Breast epithelium (tissue), 4 donors: ENCODE measurements at places on chromosomes 16 and 17. TPM values are rescaled to one million over a fixed set of nuclear protein-coding genes. Genes with fewer than 3 reads are reported as not detected.

Gene CA7
- not detected for total RNA-seq

Gene KRT39
- total RNA-seq, result not detected

Gene RNF43
- 8.5 TPM for total RNA-seq

Gene TBC1D3I
- 0.64 TPM for total RNA-seq

Gene CPNE7
- 4.9 TPM for total RNA-seq

Gene RASD1
- 140 TPM for total RNA-seq

Gene RND2
- total RNA-seq, result 2.0 TPM

Gene APOBR
- total RNA-seq, result 2.9 TPM

Gene PRCD
- total RNA-seq, result 4.9 TPM

Gene TP53TG3B
- 1.2 TPM for total RNA-seq

Gene KRT35
- not detected for total RNA-seq

Gene LRRC36
- total RNA-seq, result 0.59 TPM

Gene KRT33A
- total RNA-seq, result not detected

Gene KRT31
- not detected for total RNA-seq

Gene GAST
- not detected for total RNA-seq

Gene MT3
- not detected for total RNA-seq

Gene SRCIN1
- 4.2 TPM for total RNA-seq

Gene SDF2
- 54.1 TPM for total RNA-seq

Gene GFAP
- total RNA-seq, result 11.8 TPM

Gene SAMD14
- 0.98 TPM for total RNA-seq

Gene CBX2
- total RNA-seq, result 2.0 TPM

Gene QPRT
- 9.5 TPM for total RNA-seq

Gene PERCC1
- total RNA-seq, result not detected

Gene IRX5
- total RNA-seq, result 119 TPM

Gene C1QTNF1
- total RNA-seq, result 54.0 TPM

Gene MBTD1
- total RNA-seq, result 19.4 TPM

Gene CLEC18A
- 0.80 TPM for total RNA-seq

Gene ZNF200
- total RNA-seq, result 3.5 TPM

Gene PLLP
- total RNA-seq, result 3.8 TPM

Gene CES5A
- total RNA-seq, result not detected

Gene ATP1B2
- 0.16 TPM for total RNA-seq

Gene SLC5A10
- 0.29 TPM for total RNA-seq

Gene CLDN9
- not detected for total RNA-seq

Gene CENPT
- 51.5 TPM for total RNA-seq

Gene ANKRD40CL
- not detected for total RNA-seq

Gene C16orf95
- 3.8 TPM for total RNA-seq

Gene TPSD1
- 5.9 TPM for total RNA-seq

Gene TLCD3B
- total RNA-seq, result not detected

Gene HS3ST4
- total RNA-seq, result 3.4 TPM

Gene EVPL
- 8.0 TPM for total RNA-seq

Gene SCNN1B
- 18.0 TPM for total RNA-seq

Gene ITGAD
- 0.44 TPM for total RNA-seq

Gene FOXN1
- total RNA-seq, result not detected

Gene SULT1A2
- 1.6 TPM for total RNA-seq

Gene SMTNL2
- 0.98 TPM for total RNA-seq

Gene RCVRN
- total RNA-seq, result 0.15 TPM

Gene OR1A1
- not detected for total RNA-seq

Gene GRB7
- not detected for total RNA-seq

Gene EFNB3
- total RNA-seq, result 3.3 TPM

Gene KRT23
- 37.7 TPM for total RNA-seq

Gene OR3A3
- not detected for total RNA-seq

Gene SLC38A8
- not detected for total RNA-seq

Gene CDK5R1
- 0.80 TPM for total RNA-seq

Gene CCDC154
- 1.2 TPM for total RNA-seq
